Stimulated activated CD8-positive, alpha-beta memory T cell treated with anti-CD3 and anti-CD28 coated beads, Interleukin-2, amount 100 ng/mL, for 1 hour (primary cell): ENCODE measurements at places on chromosomes 7 and 10.

GRCh38 chr10:32332299-32332750, 14.6 kb downstream of the EPC1 start:
- peak; percentile 35 for DNase-seq

DNA sequence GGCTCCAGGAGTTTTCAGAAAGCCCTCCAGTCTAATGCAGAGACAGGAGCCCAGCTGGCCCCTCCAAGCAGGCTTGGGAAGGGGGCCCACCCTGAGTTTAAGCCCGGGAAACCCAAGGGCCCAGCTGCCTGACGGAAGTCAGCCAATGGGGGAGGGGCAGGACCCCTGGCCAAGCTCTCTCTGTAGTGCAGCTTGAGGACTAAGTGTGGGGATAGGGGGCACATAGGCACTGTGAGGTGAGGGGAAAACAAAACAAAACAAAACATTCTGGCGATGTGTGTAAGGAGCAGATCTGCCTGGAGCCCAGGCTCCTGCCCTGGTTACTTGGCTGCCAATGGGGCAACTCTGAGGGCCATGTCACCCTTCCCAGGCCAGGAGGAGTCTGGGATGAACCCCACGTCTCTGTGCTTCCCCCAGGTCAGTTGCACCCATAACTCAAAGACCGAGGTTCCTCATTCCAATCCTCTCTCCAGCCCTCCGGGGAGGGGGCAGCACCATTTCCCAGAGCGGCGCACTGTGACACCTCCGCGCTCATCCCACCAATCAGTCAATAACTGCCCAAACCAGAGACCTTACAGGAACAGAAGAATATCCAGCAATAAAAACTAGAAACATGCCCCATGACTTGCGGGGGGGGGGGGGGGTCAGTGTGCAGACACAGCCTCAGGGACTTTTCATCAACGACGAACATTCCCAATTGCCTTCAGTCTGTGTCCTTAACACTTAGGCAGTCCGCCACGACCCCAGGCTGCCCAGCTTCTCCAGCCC, 1.7 kb downstream of the CXCL12 start:
- no peak for DNase-seq

DNA sequence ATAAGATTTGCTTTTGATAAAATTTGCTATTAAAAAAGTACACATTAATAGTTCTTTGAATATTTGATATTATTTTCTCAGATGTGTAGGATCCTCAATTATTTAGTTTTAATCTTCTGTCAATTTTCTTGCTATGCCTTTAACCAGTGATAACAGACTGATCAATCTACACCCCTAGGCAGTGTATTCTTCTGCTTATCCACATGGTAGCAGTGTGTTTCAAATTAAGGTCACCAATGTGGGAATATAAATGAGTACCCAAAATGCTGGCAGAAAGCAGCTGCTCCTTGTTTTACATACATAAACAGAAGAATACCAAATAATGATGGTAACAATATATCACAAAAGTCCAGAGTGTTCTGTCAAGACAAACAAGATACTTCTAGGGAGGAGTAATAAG, 87.0 kb downstream of the SKAP2 start:
- DNase-seq = no peak

DNA sequence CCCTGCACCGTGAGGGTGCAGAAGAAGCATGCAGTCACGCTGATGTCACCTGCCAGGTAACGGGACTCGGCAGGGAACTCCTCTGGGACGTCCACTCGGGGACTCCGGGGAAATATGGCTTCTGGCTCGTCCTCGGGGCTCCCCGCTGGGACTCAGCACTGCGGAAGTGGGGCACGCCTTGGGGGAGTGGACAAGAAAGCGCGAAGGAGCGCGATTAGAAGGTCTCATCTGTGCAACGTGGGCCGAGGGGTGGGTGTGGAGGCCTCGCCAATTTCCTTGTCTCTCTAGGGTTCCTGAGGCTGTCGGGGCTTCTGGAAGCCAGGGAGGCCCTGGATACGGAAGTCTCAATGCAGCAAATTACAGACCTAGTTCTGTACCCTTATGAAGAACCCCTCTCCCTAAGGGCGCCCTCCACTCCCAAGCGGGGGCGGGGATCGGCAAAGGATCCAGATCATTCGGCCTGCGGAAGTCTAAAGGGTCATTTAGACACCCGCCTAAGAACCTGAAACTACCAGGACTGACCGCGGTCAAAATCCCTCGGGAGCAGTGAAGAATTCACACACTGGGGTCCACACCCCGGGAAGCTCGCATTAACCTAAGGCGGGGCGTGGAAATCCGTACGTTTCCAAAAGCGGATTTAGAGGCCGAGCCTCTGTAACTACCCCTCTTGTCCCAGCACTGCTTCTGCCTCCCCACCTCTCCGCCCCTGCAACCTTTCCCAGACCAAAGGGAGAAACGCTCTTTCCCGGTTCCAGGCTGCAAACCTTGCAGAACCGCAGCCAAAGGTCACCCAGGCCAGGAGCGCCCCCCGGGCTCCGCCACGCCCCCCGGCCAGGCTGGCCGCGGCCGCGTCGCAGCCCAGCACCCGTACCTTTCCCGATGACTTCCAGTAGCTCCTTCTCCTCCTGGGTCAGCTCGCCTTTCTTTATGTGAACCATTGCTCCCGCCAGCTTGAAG, 640 bp downstream of the ANKMY2 start:
- DNase-seq = no peak

DNA sequence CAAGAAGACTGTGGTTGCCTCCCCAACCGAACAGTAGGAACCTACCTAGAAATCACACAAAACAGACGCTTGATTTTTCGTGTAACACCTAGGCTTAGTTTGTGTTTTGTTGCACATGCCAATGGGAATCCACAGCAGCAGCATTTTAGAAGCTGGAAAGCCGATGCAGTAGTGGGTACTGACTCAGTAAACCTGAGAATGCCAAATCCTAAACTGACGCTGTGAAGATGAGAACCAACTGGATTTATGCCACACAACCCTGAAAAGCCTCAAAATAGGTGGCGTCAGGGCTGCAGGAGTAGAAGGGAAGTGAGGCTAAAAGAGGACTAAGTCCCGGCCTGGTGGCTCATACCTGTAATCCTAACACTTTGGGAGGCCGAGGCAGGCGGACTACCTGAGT, 162.5 kb downstream of the REEP3 start:
- no peak for DNase-seq

GRCh38 chr10:127649642-127650041, 87.3 kb upstream of the FOXI2 start:
- no peak for DNase-seq

GRCh38 chr10:84613336-84614021, 285.1 kb downstream of the CCSER2 start:
- no peak for DNase-seq

DNA sequence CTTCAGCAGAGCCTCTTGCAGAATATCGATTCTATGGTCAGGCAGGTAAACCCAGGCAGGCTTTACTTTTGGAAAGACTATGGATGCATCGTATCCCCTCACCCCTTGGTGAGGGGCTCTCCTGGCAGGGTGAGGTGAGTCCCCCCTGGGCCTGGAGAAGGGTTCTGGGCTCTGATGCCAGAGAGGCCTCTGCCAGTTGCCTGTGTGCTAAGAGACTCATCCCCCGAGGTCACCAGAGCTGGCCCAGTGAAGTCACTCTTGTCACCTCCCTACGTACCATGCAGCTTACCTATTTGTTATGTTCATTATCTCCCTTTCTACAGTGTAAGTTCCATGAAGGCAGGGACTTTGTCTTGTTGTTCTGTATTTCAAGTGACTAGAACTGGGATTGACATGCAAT, 51.3 kb downstream of the TSPAN15 start:
- no peak for DNase-seq

DNA sequence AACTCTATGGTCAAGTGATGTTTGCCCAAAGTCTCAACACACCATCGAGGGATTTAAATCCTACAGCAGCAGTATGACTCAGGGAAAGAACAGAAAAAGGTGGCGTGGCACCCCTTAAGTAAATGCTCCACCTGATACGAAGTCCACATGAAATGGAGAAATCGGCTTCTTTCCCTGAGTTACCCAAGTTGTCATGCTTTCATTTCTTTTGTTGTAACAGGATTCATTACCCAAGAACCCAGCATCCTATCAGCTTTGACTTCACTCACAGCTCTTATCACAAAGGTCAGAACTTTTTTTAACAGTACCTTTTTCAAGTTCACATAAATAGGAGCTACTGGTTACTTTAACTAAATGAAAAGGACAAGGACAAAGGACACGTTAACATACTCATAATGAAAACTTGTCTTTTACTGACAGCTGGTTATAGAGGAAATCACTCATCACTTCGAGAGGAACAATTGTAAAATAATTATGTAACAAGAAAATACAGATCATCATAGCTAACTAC, 219.8 kb upstream of the FRMD4A start:
- no peak for DNase-seq

DNA sequence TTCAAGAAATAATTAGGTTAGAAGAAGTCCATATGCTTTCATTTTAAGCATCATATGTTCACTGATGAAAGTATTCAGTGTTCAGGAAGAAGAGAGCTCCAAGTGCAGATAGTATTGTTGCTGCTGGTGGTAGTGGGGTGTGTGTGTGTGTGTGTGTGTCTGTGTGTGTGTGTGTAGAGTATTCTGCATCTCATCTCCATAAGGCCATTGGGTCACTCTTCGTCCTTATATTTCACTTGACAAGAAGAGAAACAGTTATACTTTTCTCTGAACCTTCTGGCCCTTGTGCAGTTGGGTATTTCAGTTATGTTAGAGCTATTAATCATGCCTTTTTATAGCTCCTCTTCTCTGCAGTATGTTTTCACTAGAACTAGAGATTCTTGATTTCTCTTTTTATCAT, 26.2 kb downstream of the ADAM22 start:
- no peak for DNase-seq

DNA sequence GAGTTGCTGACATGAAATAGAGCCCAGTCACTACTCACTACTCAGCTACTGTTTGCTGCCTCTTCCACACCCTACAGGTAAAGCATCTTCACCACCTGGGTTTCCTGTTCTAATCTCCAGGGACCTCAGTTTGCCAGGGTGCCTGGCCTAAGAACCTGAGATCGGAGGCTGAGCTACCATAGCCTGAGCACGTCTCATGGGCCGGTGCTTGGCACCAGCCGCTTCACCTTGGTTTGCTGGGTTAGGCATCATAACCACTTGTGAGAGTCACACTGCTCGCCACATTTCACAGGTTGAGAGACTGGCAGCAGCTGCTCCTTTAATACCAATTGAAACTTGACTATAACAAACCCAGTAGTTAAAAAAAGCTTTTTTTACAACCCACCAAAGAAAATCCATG, 75.1 kb downstream of the EMX2 start:
- DNase-seq = no peak

GRCh38 chr7:22296916-22297315, 60.0 kb downstream of the RAPGEF5 start:
- no peak for DNase-seq

DNA sequence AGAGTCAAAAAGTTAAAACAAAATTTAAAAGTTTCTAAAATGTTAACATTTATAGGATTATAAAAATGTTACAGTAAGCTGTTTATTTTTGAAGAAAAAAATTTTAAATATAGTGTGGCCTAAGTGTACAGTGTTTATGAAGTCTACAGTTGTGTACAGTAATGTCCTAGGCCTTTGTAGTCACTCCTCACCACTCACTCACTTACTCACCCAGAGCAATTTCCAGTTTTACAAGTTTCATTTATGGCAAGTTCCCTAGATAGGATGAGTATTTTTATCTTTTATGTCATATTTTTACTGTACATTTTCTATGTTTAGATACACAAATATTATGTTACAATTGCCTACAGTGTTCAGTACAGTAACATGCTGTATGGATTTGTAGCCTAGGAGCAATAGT, 419.9 kb downstream of the ARL4A start:
- no peak for DNase-seq

DNA sequence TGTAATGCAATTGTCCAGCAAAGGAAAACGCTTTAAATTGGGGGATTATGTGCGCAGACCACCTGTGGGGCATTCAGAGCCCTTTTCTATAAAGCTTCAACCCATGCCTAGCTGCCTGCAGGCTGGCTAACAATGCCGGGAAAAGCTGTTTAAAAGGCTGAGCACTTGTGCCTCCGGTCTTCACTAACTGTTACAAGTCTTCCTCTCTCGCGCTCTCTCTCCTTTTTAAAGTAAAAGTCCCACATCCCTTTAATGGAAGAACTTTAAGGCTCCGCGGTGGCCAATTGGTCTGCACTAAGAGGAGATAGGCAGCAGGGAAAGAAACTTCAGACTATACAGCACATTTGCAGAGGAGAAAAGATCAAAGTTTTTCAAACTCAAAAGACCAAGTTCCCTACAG, 4.6 kb downstream of the FZD8 start:
- DNase-seq = no peak

- no peak for DNase-seq
Observed at GRCh38 chr7:131371411-131371810, 43.7 kb downstream of the MKLN1 start.

GRCh38 chr7:102097601-102098161, 189.0 kb upstream of the SH2B2 start:
- DNase-seq = no peak

GRCh38 chr10:132263866-132264265, 43.9 kb downstream of the STK32C start:
- no peak for DNase-seq

GRCh38 chr10:119337796-119338432, 130.5 kb downstream of the GRK5 start:
- DNase-seq = no peak

GRCh38 chr7:100081535-100082102, at the start of gene ZNF3:
ZNF3 (minus strand) TSS chr7:100081723; CDS start chr7:100077357, 4,366 bp downstream.
- DNase-seq = peak; percentile 93

- no peak for DNase-seq
Observed at GRCh38 chr7:3230908-3231307, 70.1 kb upstream of the SDK1 start.

DNA sequence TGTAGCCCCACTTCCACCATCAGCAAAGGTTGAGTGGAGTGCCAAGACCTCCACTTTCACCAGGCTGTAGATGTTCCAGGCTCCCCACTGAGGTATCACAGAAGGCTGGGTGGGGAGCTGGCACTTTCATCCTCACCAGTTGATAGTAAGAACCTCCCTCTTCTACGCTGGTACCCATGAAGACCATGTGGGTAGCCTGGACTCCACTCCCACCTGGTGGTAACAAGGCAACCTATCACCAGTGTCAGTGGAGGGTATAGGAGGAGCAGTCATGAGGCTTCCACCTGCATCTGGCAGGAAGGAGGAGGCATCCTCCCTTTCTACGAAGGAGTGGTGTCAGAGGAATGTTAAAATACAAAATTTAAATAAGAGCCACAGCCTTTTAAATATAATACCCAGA, 4.4 kb downstream of the SMIM30 start:
- no peak for DNase-seq

DNA sequence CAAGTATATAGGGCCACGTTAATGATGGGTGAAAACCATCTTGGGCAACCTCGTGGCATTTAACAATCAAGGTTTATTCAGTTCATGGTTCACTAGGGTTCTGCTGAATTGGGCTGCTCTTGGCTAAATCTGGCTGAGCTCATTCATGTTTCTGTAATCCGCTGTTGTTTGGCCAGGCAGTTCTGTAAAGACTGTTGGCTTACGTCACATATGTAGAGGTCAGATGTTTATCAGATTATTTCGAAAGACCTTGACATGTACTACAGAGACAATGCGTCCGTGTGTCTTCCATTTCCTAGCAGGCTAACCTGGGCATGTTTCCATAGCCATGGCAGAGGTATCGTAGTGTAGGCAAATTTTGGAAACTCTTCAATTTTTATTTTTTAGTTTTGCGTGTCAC, 190.0 kb upstream of the ZWINT start:
- no peak for DNase-seq
